Natural killer cell (primary cell): ENCODE measurements at places on chromosomes 2 and 18. TPM values are rescaled to one million over a fixed set of nuclear protein-coding genes. Genes with fewer than 3 reads are reported as not detected.

LYG1 gene
- 4.1 TPM for total RNA-seq

REG3G gene
- total RNA-seq: not detected

RNF144A gene
- total RNA-seq: 17.3 TPM

TRABD2A gene
- 1.4 TPM for total RNA-seq

ADGRF3 gene
- total RNA-seq: 2.1 TPM
